ENCODE measurements at places on chromosomes 1 and 21.
A peak's percentile ranks its signal among the peaks of the same experiment; 100 is the strongest.

DNA sequence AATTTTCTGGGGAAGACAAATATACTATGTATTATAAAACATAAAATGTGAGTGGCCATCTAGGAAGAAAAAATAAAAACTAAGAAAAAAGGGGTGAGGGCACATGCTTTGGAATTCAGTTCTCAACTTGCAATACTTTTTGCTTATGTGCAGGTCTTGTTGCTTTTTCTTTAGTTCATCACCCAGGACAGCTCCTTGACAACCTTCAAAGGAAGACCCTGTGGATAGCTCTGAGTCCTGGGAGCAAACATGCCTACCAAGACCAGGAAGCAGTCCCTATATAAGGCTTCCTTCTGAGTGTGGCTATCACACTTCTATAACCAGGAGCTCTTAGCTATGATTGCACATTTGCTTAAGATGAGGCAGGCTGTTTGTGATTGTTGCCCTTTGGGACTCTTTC is 78.0 kb downstream of the WDR64 start:
- DNase-seq, result no peak

DNA sequence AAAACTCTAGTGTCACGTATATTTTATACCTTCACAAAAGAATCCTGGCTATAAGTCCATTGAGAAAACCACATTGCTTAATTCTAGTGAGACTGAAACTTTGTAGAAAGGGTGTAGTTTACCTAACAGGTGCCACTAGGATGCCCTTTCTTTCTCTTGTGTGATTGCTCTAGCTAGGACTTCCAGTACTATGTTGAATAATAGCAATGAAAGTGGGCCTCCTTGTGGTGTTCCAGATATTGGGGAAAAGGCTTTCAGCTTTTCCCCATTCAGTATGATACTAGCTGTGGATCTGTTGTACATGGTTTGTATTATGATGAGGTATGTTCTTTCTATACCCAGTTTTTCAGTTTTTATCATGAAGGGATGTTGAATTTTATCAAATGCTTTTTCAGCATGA is 39.7 kb upstream of the CHODL start:
- no peak for DNase-seq

DNA sequence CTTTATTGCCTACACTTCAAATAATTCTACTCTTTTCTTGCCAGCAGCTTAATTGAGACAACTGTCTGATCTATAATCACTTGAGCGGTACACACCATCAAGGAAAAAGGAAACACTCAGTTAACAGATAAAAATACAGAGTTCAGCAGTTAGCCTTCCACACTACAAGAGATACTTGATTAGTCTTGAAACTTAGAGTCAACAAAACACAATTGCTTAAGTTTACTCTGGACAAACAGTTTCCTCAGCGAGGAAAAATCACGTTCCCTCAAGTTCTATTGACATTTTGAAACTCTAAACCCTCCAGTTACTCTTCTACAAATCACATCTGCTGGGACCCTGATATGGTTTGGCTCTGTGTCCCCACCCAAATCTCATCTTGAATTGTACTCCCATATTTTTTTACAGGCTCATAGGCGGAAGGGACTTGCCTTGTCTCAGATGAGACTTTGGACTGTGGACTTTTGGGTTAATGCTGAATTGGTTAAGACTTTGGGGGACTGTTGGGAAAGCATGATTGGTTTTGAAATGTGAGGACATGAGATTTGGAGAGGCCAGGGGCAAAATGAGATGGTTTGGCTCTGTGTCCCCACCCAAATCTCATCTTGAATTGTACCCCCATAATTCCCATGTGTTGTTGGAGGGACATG is 140.4 kb downstream of the CDC7 start:
- DNase-seq, result no peak

DNA sequence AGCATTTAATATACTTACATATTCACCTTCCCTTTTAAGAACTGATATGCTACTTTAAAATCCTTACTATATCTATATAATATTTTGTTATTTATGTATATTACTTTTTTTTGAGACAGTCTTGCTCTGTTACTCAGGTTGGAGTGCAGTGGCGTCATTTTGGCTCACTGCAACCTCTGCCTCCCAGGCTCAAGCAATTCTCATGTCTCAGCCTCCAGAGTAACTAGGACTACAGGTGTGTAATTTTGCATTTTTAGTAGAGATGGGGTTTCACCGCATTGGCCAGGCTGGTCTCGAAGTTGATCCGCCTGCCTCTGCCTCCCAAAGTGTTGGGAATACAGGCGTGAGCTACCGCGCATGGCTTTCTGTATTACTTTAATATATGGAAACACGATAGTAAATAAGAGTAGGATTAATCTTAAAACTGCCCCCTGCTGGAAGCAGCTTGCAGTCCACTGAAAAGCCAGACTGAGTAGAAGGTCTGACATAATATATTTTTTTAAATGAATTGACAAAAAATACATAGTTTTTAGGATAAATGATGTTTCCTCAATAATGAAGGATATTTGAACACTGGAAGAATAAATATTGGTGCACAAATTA is 24.4 kb downstream of the RCAN3 start:
- peak; percentile 50 for DNase-seq

GRCh38 chr1:189868021-189868420 is 609.6 kb downstream of the BRINP3 start:
- no peak for DNase-seq
